ENCODE measurements at places on chromosomes 1 and 21. TPM values are rescaled to one million over a fixed set of nuclear protein-coding genes. Genes with fewer than 3 reads are reported as not detected.

DNA sequence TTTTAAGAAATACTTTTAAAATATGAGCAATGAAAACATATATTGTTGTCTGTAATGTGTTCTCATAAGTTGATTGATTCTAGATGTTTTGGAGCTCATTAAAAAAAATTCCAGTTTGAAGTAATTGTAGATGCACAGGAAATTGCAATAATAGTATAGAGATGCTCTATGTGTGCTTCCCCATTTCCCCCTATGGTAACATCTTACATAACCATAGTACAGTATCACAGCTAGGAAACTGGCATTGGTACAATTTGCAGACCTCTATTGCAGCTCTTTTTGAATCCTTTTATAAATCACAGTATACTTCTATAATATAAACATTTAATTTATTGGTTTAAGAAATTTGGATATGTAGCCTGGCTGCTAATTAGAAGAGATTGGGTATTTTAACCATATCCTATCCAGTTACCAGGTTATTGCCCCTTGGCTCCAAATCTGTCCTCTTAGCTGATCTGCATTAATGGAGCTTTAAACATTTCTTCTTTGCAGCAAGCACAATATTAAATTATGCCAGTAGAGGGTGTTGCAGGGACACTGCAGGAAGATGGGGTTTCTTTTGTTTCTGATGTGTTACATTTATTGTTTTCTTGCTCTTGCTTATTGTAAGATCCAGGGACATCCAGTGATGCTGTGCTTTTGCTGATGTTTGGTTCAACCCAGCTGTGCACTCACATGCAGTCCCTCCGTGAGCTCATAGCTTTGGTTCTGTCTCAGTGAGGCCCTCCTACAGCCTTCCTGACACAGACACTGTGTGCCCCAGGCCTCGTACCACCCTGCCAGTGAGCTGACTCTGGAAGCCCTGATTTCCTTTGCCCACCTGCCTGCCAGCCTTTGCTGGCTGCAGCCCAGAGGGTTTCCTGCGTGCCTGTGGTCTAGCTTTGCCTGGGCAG is 103.3 kb downstream of the RABGAP1L start:
- H3K27ac ChIP-seq = no peak overlapping the region
- H3K4me1 ChIP-seq = no peaks in the 10 kb centered on the region
- H3K4me3 ChIP-seq = no peak overlapping the region
- no peaks in the 10 kb centered on the region for H3K36me3 ChIP-seq
- H3K27me3 ChIP-seq = no peaks in the 10 kb centered on the region
- DNase-seq = peak; percentile 35

- no peak for DNase-seq
- H3K36me3 ChIP-seq = no peaks in the 10 kb centered on the region
- H3K27ac ChIP-seq = no peak overlapping the region
- H3K4me1 ChIP-seq = no peaks in the 10 kb centered on the region
- H3K27me3 ChIP-seq = no peaks in the 10 kb centered on the region
These were observed 39.6 kb upstream of the SOX13 start for GRCh38 chr1:204033306-204033705.

- H3K4me1 ChIP-seq = no peaks in the 10 kb centered on the region
- H3K4me3 ChIP-seq = no peak overlapping the region
- peaks cover 10% of the 10 kb centered on the region for H3K27me3 ChIP-seq
These were observed 101.7 kb downstream of the TRABD2B start for GRCh38 chr1:47895279-47896125.

Gene C4BPB
- 0.62 TPM for total RNA-seq

Gene FCRL2
- total RNA-seq = not detected

Measured in Panc1 (cell line).